ENCODE measurements at places on chromosomes 7 and 10. TPM values are rescaled to one million over a fixed set of nuclear protein-coding genes. Genes with fewer than 3 reads are reported as not detected.

Gene ARMC3
- not detected for total RNA-seq

Gene CPXM2
- not detected for total RNA-seq

Gene PAX4
- not detected for total RNA-seq

Gene DPYSL4
- 14.3 TPM for total RNA-seq

Gene ECD
- total RNA-seq = 29.6 TPM

Gene EVX1
- not detected for total RNA-seq

Gene PHTF2
- 66.1 TPM for total RNA-seq

DNA sequence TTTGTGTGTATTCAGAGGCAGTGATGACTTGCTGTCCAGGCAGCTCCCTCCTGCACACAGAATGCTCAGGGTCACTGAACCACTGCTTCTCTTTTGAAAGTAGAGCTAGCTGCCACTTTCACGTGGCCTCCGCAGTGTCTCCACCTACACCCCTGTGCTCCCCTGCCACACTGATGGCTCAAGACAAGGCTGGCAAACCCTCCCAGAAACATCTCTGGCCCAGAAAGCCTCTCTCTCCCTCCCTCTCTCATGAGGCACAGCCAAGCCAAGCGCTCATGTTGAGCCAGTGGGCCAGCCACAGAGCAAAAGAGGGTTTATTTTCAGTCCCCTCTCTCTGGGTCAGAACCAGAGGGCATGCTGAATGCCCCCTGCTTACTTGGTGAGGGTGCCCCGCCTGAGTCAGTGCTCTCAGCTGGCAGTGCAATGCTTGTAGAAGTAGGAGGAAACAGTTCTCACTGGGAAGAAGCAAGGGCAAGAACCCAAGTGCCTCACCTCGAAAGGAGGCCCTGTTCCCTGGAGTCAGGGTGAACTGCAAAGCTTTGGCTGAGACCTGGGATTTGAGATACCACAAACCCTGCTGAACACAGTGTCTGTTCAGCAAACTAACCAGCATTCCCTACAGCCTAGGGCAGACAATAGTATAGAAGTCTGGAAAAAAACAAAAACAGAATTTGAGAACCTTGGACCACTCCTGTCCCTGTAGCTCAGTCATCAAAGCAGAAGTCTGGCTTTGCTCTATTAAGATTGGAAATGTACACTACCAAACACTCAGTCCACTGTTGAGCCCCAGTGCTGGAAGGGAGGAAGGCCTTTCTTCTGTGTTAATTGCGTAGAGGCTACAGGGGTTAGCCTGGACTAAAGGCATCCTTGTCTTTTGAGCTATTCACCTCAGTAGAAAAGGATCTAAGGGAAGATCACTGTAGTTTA is 15.8 kb downstream of the SCD start:
- H3K27ac ChIP-seq = no peak overlapping the region
- peaks cover 13% of the 10 kb centered on the region for H3K4me1 ChIP-seq
- ATAC-seq = no peak
- H3K36me3 ChIP-seq = peaks cover 68% of the 10 kb centered on the region

DNA sequence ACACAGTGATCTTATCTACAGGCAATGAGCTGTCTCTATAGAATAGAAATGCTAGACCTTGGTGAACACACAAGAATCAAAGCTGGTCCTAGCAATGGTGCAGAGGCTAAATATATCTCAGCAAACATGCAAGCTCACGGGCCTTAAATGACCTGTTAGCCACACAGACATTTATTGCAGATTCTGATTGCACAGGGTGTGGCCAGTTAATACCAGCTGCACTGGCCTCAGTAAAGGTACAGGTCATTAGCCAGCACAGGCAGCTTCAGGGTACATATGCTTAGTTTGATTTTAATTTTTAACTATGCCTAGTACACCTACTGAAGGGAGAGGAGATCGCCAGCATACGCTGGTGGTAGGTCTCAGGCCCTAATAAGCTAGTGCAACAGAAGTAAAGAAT is 265.4 kb upstream of the DGKB start:
- H3K4me1 ChIP-seq = no peaks in the 10 kb centered on the region
- no peak overlapping the region for H3K4me3 ChIP-seq
- no peak for ATAC-seq
- H3K27me3 ChIP-seq = no peaks in the 10 kb centered on the region
- H3K27ac ChIP-seq = no peak overlapping the region

- no peaks in the 10 kb centered on the region for H3K4me1 ChIP-seq
- ATAC-seq = no peak
- H3K4me3 ChIP-seq = no peak overlapping the region
- no peaks in the 10 kb centered on the region for H3K27me3 ChIP-seq
Observed at GRCh38 chr7:87912121-87912520, 21.9 kb upstream of the ADAM22 start.

GRCh38 chr10:92087750-92088395 is 164.3 kb downstream of the BTAF1 start:
- no peaks in the 10 kb centered on the region for H3K4me1 ChIP-seq
- H3K4me3 ChIP-seq = no peak overlapping the region
- no peak overlapping the region for H3K27ac ChIP-seq
- H3K27me3 ChIP-seq = no peaks in the 10 kb centered on the region
